ENCODE measurements at places on chromosomes 7 and 10. TPM values are rescaled to one million over a fixed set of nuclear protein-coding genes. Genes with fewer than 3 reads are reported as not detected.

The CALML5 gene
- total RNA-seq: not detected

The EN2 gene
- total RNA-seq: not detected

The TMEM236 gene
- total RNA-seq: 0.17 TPM

The SPDYE2 gene
- total RNA-seq: not detected

The GCC1 gene
- total RNA-seq: 39.0 TPM

The GPR158 gene
- total RNA-seq: 0.33 TPM

The AOAH gene
- not detected for total RNA-seq

The SFMBT2 gene
- total RNA-seq: 2.8 TPM

The ELAPOR2 gene
- 5.9 TPM for total RNA-seq

The SPDYE2B gene
- not detected for total RNA-seq

The C10orf71 gene
- total RNA-seq: not detected

The PLXNA4 gene
- 1.2 TPM for total RNA-seq

The ARMH3 gene
- 14.5 TPM for total RNA-seq

The NT5C2 gene
- total RNA-seq: 82.2 TPM

The DGKB gene
- total RNA-seq: 0.26 TPM

The FBXW4 gene
- total RNA-seq: 52.9 TPM

The GRID2IP gene
- not detected for total RNA-seq

The CNPY4 gene
- total RNA-seq: 21.6 TPM

The SPDYE6 gene
- not detected for total RNA-seq

The PLXDC2 gene
- total RNA-seq: 12.3 TPM

The PILRA gene
- 0.33 TPM for total RNA-seq

The PON1 gene
- not detected for total RNA-seq

The KIN gene
- total RNA-seq: 7.2 TPM

The CHAT gene
- not detected for total RNA-seq

The RBP3 gene
- total RNA-seq: not detected

The ASAH2 gene
- 0.51 TPM for total RNA-seq

The CHPF2 gene
- total RNA-seq: 46.7 TPM

The TIMM23B gene
- 13.1 TPM for total RNA-seq

The MRPS24 gene
- total RNA-seq: 105 TPM

The HECW1 gene
- 6.1 TPM for total RNA-seq

The GTF2IRD1 gene
- total RNA-seq: 10.0 TPM

The EBF3 gene
- total RNA-seq: under 0.01 TPM

The CDNF gene
- total RNA-seq: 1.5 TPM

The RADIL gene
- total RNA-seq: 0.33 TPM

The FAM131B gene
- 3.8 TPM for total RNA-seq

The PLAU gene
- total RNA-seq: 60.1 TPM

The CTNNA3 gene
- total RNA-seq: under 0.01 TPM

The PRLHR gene
- not detected for total RNA-seq

The KAZALD1 gene
- total RNA-seq: 14.4 TPM

The MEST gene
- total RNA-seq: 38.8 TPM

The MACROH2A2 gene
- total RNA-seq: 12.1 TPM

The BHLHA15 gene
- 0.33 TPM for total RNA-seq

The HOXA10 gene
- 0.17 TPM for total RNA-seq

The OR6V1 gene
- not detected for total RNA-seq

The DENND2A gene
- total RNA-seq: 39.0 TPM

The BICC1 gene
- 64.7 TPM for total RNA-seq

The NEBL gene
- 0.33 TPM for total RNA-seq

The GIMAP1 gene
- total RNA-seq: under 0.01 TPM

The FGFR2 gene
- total RNA-seq: 0.17 TPM

The LRRC4 gene
- 0.33 TPM for total RNA-seq

The AKR1C4 gene
- not detected for total RNA-seq

The PNLIPRP1 gene
- not detected for total RNA-seq

The ABCA13 gene
- 0.26 TPM for total RNA-seq

The CAMK2G gene
- total RNA-seq: 25.9 TPM

The HIBADH gene
- total RNA-seq: 88.7 TPM

The HIP1 gene
- total RNA-seq: 27.2 TPM

The ZNF277 gene
- total RNA-seq: 83.0 TPM

Data from fibroblast of lung (primary cell).